NCI-H1105 (cell line): ENCODE measurements at places on chromosomes 1 and 21.

GRCh38 chr1:31193729-31194128 is 46.0 kb downstream of the NKAIN1 start:
- DNase-seq, result no peak

- DNase-seq, result no peak
Measured at GRCh38 chr1:66294707-66295370, 239.1 kb upstream of the SGIP1 start.

DNA sequence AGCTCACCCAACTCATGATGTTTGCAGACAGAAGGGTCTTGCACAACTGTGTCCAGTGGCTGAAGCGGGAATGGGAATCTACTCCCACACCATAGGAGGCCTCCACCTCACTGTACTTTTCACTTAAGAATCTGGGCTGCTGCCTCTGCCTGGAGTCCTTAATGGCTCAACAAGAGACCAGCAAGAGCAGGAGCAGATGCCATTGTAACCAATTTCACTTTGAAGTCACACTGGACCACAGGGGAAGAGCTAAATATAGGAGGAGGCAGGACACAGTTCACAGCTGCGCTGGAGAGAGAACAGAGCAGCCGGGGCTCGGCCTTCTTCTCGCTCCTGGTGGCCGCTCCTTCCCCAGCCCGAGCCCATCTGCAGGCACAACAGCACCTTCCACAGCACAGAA is 120.4 kb downstream of the SIPA1L2 start:
- no peak for DNase-seq

DNA sequence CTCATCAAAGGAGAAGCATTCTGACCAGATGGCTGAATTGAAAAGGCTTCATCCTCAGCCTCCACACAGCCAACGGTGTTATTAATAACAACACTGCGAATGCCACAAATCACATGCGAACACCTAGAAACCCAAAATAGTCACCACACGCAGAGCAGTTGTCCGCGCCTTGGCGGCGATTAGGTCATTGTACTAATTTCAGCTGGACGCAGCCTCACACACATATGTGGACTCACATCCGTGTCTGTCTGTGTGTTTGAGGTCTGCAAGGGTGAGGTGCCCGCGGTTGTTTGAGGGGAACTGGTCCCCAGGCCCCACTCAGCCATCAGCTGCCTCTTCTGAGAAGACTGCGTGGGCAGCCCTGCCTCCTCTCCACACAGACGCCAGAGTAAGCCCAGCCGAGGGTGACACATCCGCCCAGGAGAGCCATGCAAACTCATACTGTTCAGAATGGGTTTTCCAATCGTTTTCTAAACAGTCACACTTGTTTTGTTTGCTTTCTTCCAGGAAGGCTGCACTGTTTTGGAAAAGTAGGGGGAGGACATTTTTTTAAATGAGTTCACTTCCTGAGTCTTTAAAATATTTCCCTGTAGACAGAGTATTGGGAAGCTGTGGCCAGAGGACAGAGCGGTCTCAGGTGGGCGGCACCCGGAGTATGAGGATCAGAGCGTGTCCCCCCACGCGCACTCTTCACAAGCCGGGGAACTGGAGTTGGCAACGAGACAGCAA is 53.4 kb downstream of the TOMM20 start:
- no peak for DNase-seq

DNA sequence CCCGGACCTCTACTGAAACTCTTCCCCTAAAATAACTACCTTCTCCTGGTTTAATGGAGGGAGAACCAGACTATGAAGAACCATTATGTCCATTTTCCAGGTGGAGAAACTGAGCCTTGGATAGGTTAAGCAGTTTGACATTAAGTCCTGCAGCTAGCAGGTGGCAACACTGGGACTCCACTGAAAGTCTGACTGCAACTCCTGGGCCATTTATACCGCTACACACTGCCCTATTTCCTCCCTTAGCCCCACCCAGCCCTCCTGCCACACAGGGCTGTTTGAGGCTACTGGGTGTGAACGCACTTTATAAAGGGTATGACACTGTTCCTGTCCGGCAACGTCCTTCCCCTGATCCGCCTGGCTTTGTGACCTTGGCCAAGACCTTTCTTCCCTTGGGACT is 511 bp upstream of the INPP5B start:
- DNase-seq, result no peak

GRCh38 chr1:119787776-119788175 is 19.1 kb upstream of the HMGCS2 start:
- no peak for DNase-seq

DNA sequence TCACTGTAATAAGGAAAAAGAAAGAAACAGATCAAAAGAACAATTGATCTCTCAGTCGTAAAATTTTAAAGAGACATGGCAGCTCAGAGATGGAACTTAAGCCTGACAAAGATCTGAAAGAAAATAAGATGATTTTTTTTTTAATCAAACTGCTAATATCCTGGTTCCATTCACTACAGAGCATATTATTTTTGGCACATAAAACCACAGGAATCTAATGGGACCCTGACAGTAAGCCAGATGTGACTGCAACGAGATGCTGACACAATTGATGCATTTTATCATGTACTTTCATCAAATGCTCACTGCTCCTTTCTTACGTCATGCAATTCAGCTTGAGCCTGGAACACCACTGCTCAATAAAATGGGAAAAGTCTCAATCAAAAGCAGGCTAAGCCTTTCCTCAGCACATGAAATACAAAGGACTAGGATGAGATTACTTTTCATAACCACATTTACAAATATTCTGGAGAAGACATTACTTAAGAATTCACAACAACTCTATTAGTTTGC is 16.6 kb downstream of the GPATCH2 start:
- no peak for DNase-seq
